Smooth muscle cell of trachea (primary cell): ENCODE measurements at places on chromosomes 5 and 9. TPM values are rescaled to one million over a fixed set of nuclear protein-coding genes. Genes with fewer than 3 reads are reported as not detected.

ADAMTS6 gene
- total RNA-seq = 33.2 and 52.8 TPM in 2 replicates

AGXT2 gene
- 0.17 TPM in 1 of 2 replicates, not detected in the other for total RNA-seq

KIF12 gene
- total RNA-seq = under 0.01 TPM in 1 of 2 replicates, not detected in the other

DDX4 gene
- under 0.01 TPM in 1 of 2 replicates, not detected in the other for total RNA-seq

ZNF367 gene
- 0.99 and 6.8 TPM in 2 replicates for total RNA-seq

C5orf58 gene
- total RNA-seq = not detected in 2 replicates

CSF1R gene
- total RNA-seq = under 0.01 and 0.17 TPM in 2 replicates

ABO gene
- total RNA-seq = not detected in 2 replicates

SPATA31A3 gene
- total RNA-seq = not detected in 2 replicates

KCNT1 gene
- not detected in 2 replicates for total RNA-seq

FSTL4 gene
- 0.17 TPM in 1 of 2 replicates, not detected in the other for total RNA-seq

AOPEP gene
- 37.7 and 47.8 TPM in 2 replicates for total RNA-seq

RHOBTB3 gene
- 172 and 187 TPM in 2 replicates for total RNA-seq

RGMB gene
- 63.0 and 99.9 TPM in 2 replicates for total RNA-seq

RNF208 gene
- total RNA-seq = 0.15 and 0.50 TPM in 2 replicates

SPAG8 gene
- 0.99 and 1.5 TPM in 2 replicates for total RNA-seq

ADAMTS12 gene
- 8.9 and 12.1 TPM in 2 replicates for total RNA-seq

PCDHB2 gene
- 0.58 and 3.0 TPM in 2 replicates for total RNA-seq

LEAP2 gene
- total RNA-seq = 0.15 and 0.50 TPM in 2 replicates

COL15A1 gene
- 12.6 and 15.1 TPM in 2 replicates for total RNA-seq

CD72 gene
- 2.0 and 3.5 TPM in 2 replicates for total RNA-seq

NHP2 gene
- 101 and 189 TPM in 2 replicates for total RNA-seq

ATP10B gene
- total RNA-seq = not detected in 2 replicates

PCDHGA10 gene
- total RNA-seq = 13.8 and 14.7 TPM in 2 replicates

TPM2 gene
- 880 and 967 TPM in 2 replicates for total RNA-seq

NSG2 gene
- total RNA-seq = not detected in 2 replicates

SLC35D2 gene
- 22.5 and 26.9 TPM in 2 replicates for total RNA-seq

ZBTB34 gene
- 7.4 and 10.0 TPM in 2 replicates for total RNA-seq

PSD2 gene
- total RNA-seq = 0.17 TPM in 1 of 2 replicates, not detected in the other

NUDT12 gene
- 11.1 and 18.8 TPM in 2 replicates for total RNA-seq

TAF11L3 gene
- total RNA-seq = not detected in 2 replicates

PIP5KL1 gene
- total RNA-seq = 3.3 and 6.1 TPM in 2 replicates

SLC4A9 gene
- total RNA-seq = not detected in 2 replicates

SPINK13 gene
- not detected in 2 replicates for total RNA-seq

INSYN2B gene
- total RNA-seq = 5.8 and 14.6 TPM in 2 replicates

BRINP1 gene
- under 0.01 TPM in 2 replicates for total RNA-seq

RMI1 gene
- 5.3 and 14.5 TPM in 2 replicates for total RNA-seq

OSMR gene
- total RNA-seq = 73.0 and 74.9 TPM in 2 replicates

DNAJC21 gene
- total RNA-seq = 33.2 and 37.2 TPM in 2 replicates

PCAT7 gene
- 0.17 TPM in 1 of 2 replicates, not detected in the other for total RNA-seq

TMEM252 gene
- not detected in 2 replicates for total RNA-seq

ANKRD18B gene
- total RNA-seq = 0.87 and 2.6 TPM in 2 replicates

PIK3R1 gene
- 27.2 and 33.1 TPM in 2 replicates for total RNA-seq

SOHLH1 gene
- total RNA-seq = not detected in 2 replicates

PPP1R26 gene
- total RNA-seq = 6.7 and 10.3 TPM in 2 replicates

N4BP3 gene
- total RNA-seq = 1.7 and 2.2 TPM in 2 replicates

NR2F1 gene
- total RNA-seq = 55.4 and 99.6 TPM in 2 replicates

SEMA6A gene
- total RNA-seq = 0.44 and 0.66 TPM in 2 replicates

PROB1 gene
- total RNA-seq = 1.2 and 2.6 TPM in 2 replicates

ORM2 gene
- not detected in 2 replicates for total RNA-seq

TMC1 gene
- 1.3 TPM in 1 of 2 replicates, not detected in the other for total RNA-seq
